ENCODE measurements at places on chromosomes 1 and 21.

GRCh38 chr1:91427741-91428140, 23.1 kb upstream of the HFM1 start:
- no peak for DNase-seq

- no peak for DNase-seq
These were observed 354.6 kb downstream of the PTPRU start for GRCh38 chr1:29590583-29591565.

DNA sequence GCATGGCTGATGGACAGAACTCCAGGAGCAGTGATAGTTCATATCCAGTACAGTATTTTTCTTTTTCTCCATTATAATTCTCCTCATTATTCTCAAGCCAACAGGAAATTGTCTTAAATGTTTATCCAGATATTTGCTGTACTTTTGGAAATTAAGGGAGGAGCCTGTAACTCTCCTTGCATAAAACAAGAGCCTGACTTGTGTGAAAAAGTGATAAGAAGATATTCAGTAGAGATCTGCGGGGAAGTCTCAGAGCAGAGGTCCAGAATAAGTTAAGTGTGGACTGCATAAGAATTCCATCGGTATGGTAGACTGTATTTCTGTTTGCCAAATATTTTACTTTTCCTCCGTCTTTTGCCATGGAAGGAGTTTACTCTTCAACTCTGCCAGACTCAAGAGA, 70.2 kb downstream of the BACH1 start:
- no peak for DNase-seq

DNA sequence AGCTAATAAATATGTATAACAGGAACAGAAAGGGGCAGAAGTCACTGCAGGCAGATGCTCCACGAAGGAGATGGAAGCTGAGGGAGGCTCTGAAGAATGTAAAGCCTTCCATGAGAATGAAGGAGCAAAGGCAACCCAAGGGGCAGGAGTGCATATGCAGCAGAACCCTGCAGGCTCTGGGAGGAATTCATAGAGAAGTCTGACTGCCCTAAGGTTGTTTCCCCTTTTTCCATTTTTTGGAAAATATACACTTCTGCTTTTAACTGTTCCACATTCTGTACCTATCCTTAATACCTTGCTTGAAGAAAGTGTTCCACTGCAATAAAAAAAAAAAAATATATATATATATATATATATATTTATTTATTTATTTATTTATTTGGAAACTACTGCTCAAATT, 69.6 kb downstream of the CD34 start:
- DNase-seq, result no peak

DNA sequence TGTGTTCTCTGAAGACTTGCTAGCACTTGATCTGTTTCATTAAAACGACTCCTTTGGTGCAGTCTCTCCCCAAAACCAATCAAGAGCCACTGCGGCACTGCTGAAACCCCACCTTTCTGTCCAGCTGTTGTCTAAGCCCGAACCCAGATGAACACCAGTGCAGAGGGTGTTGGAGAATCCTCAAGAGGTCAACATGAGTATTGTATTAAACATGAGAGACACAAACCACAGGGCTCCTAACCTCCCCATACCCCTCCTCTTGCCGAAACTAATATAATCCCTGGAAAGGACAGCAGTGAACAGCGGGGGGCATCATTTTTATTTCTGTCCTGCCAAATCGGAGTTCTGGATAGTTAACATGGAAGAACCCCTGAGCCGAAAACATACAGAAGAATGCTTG, 333.9 kb downstream of the CAMTA1 start:
- DNase-seq, result no peak

DNA sequence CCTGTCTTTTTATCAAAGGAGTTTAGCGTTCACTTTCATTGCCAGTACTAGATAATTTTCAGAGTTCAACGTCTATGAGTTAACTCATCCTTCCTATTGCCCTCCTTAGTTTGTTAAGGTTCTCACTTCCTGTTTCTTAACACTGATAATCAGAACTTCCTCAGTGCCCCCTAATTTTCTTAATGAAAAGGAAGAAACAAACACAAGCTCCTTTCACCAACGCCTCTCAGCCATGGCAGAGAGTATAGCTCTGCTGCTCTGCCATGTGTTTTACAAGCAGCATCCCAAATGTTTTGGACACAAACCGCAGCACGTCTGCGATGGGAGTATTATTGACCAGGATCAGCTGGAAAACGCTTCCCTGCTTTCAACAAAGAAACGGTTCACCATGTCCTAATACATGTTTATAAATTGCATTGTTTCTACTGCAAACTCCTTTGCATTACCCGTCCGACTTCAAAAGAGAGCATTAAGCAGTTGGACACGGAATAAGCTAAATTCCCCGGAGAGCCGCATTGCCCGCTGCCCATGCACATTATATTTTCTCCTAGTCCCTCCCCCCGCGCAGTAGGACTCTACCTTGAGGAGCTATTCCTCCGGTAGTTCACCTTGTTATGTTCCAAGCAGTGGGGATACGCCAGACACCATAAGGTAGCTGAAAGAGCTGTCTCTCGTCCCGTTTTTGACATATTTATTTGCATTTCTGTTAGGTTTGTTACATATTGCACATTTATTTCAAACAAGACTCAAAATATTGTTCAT, 561 bp downstream of the OLFM3 start:
- DNase-seq, result no peak

GRCh38 chr1:2443277-2444137, 31.1 kb upstream of the PEX10 start:
- DNase-seq, result peak; percentile 62

DNA sequence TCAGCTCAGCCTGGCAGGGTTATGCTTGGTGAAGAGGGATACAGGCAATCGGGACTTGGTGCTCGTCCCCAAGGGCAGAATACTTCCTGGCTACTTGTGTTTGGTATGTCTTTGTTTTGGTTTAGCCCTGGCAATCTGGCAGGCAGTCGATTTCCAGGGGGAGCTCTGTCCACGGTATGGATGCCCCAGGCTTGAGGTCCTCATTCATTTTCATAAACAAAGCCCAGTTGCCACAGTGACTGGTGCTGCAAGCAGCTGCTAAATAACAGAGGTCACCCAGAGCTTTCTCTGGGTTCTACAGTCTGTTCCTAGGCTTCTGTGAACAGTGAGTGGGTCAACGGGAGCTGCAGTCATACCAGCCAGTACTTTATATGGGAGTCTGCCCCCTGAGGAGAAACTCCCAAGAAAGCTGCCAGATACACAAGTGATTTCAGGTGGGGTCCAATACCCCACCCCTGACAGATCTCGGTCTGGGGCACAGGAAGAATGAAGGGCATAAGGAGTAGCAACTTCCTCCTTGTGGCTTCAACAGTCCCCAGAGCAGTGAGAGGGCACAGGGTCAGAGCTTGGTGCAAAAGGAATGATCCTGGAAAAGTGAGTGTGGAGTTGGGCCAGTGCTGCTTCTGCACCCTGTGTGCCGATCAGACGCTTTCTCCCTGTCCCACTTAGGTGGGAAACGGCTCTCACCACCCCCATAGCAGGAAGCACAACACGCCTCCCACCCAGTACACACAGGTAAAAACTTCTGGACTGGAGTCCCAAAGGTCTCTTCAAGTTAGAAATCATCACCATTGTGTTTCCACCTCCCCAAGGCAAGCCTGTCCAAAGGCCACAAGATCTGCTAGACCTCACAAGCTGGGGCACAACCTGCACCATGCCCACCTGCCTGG, 55.5 kb downstream of the TGFBR3 start:
- DNase-seq, result no peak

GRCh38 chr1:234645474-234645953, 35.5 kb upstream of the IRF2BP2 start:
- DNase-seq, result no peak

- no peak for DNase-seq
These were observed 33.5 kb upstream of the MRPS6 start for GRCh38 chr21:34039678-34040382.

DNA sequence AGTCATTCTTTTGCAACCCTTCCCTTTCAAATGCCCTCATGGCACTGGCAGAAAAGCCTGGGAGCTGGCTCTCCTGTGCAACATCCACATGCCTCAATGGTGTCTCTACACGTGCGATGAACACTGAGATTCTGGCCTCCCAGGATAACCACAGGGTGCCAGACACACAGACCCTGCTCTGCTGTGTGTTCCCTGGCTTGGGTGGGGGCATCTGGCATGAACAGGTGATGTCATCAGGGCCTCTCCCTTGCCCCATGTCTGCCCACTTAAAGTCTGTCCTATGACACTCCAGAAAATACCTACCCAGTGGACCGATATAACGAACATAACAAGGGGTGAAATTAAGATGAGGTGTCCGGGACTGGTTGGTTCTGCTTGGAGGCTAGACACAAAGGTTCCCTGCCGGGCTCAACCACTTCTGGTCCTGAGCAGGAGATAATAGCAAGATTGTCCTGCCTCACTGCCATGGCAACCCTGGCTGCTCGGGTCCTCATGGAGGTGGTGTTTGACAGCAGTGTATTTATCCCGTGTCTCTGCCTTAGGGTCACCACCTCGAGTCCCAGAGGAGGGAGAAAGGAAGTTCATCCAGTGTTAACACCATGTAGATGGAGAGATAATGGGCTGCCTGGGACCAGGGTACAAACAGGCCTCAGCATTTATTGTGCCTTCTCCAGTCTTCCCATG, 19.3 kb downstream of the INSRR start:
- no peak for DNase-seq

DNA sequence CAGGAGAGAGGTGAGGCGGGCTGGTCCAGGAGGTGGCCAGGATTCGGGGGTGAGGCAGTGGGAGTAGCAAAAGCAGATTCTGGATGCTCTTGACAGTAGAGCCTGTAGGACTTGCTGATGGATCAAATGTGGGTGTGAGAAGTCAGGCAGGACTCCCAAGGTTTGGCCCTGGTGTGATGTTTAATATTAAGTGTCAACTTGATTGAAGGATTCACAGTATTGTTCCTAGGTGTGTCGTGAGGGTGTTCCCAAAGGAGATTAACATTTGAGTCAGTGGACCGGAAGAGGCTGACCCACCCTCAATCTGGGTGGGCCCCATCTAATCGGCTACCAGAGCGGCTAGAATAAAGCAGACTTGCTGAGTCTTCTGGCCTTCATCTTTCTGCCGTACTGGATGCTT, 6.8 kb upstream of the RAB4A start:
- DNase-seq, result no peak

DNA sequence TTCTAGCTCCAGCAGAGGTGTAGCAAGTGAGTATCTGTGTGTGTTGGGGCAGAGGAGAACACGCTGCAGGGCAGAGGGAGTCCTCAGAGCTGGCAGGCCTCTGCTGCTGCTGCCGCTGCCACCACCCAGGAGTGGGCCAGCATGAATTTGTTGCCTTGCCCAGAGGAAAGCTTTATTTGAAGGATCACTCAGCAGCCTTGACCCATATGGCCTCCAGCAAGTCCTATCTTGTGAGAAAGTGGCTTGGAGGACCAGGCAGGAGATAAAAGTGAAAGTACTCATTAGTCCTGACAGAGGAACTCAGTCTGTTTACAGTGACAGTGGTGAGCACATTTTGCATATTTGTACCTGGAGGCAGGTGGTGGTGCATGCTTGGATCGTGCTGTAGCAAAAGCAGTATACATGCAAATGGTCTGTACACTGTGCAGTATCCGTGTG, 3.1 kb downstream of the TRAF5 start:
- DNase-seq, result no peak

DNA sequence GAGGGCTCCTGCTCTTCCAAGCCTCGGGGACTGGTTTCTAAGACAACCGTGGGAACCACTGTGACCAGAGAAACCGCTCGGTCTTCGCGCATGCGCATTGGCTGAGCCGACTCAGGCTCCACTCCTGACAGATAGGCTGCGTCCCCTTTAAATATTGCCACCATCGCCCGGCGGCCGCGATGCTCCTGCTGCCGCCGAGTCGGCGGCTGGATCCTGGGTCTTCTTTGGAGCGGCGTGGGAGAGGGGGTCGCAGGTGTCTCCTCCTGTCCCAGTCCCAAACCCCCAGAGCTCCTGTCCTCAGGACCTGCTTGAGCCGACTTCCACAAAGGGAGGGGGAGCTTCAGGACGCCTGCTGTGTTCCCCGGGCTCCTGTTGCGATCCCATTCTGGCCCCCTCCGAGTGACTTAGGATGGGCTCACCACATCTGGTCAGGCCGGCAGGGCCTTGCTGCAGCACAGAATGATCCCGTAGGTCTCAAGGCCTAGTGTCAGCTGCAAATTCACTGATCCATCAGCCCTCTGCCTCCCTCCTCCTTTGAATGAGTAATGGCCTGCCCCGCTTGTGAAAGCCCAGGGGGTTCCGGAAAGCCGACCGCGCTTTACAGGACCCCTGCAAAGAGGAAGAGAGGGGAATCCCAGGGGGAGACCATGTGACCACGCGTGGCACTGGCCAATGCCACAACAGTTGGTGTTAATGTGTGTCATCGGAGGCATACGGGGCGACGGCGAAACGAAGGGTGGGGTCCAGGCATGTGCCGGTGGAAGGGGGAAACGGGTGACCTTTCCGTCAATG, 683.2 kb upstream of the TPTE start:
- DNase-seq, result no peak

DNA sequence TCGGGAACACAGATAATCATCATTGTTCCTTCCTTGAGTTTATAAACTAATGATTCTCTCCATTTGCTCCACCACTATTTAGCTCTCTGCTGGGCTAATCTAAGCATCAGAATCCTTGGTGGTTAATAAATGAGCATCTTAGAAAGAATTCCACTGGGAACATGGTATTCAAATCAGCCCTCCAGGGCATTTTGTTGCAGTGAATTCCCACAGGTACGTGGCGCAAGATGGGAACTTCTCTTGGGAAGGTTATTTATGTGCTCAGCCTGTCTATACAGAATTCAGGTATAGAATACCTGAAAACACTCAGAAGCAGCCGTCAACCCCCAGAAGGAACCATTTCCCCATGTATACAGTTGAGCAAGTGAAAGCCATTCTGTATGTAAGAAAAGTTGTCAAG, 131.5 kb downstream of the NTNG1 start:
- DNase-seq, result no peak

GRCh38 chr1:18320051-18320450, 160.7 kb upstream of the KLHDC7A start:
- DNase-seq, result no peak

DNA sequence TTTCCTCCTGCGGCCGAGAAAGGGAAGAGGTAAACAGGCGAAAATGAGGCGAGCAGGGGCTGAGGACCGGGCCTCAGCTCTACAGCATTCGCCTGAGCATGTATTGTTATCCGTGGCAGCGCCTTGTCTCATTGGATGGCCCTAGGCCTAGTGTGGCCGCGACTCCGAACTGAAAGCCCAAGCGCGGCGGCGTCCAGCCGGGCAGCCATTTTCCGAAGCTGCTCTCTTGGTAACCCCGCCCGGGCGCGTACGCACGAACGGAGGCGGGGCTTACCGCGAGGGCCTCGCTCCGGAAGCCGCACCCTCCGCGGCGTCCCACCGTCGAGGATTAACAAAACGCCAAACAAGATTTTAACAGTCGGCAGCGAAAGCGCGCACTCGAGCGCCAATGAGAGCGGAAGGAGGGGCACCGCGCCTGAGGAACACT, 797 bp upstream of the USP1 start:
- DNase-seq, result no peak

GRCh38 chr1:17258758-17259130, 9.8 kb downstream of the PADI3 start:
- DNase-seq, result no peak

- no peak for DNase-seq
These were observed 3.3 kb upstream of the OLIG2 start for GRCh38 chr21:33022489-33022827.

All from activated naive CD4-positive, alpha-beta T cell treated with anti-CD3 and anti-CD28 coated beads for 36 hours (primary cell).